Heart left ventricle (tissue), 16 donors: ENCODE measurements at places on chromosomes 5 and 9. TPM values are rescaled to one million over a fixed set of nuclear protein-coding genes. Genes with fewer than 3 reads are reported as not detected.

DNA sequence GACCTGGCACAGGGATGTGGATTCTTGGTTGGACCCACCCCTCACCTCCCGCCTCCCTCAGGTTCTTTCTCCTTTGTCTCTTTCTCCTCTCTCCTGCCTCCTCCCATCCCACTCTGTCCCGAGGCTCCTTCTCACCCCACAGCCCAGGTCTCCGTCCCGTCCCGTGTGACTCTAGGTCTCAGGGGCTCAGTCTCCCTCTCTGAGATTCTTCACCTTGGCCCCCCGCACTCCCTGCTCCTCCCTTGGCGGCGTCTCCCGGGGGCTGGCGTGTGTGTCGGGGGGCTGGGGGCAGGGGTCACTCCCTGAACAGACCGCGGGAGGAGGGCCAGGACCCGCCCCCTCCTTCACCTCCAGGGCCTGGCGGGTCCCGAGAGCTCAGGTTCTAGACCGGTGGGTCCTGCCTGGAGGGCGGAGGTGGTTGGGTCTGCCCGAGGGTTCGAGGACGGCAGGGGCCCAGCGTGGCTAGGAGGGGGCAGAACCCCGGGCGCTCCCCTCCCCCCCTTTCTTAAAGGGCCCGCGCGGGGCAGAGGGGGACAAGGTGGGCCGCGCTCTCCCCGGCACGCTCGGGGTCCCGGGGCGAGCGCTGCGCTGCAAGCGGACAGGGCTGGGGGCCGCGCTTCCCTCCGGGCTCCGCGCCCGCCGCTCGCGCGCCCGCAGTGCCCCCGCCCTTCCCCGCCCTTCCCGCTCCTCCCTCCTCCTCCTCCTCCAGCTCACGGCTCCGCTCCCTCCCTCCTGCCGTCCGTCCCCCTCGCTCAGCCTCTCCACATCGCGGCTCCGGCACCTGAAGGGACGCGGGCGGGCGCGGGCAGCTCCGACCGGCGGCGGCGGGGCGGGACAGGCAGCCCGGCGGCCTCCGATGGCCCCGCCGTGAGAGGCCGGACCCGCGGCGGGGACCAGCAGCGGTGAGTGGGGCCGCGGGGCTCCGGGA is at the start of gene PSD2:
TSS of gene PSD2 (plus strand) at position 735 of the 928 bp plus-strand sequence. CDS start 13,633 bp downstream, outside the sequence.
- no peak for DNase-seq

GRCh38 chr5:154728939-154729588 is 26.1 kb upstream of the LARP1 start:
- DNase-seq: no peak

- no peak for DNase-seq
These were observed 113.1 kb downstream of the HTR4 start for GRCh38 chr5:148541054-148541835.

DNA sequence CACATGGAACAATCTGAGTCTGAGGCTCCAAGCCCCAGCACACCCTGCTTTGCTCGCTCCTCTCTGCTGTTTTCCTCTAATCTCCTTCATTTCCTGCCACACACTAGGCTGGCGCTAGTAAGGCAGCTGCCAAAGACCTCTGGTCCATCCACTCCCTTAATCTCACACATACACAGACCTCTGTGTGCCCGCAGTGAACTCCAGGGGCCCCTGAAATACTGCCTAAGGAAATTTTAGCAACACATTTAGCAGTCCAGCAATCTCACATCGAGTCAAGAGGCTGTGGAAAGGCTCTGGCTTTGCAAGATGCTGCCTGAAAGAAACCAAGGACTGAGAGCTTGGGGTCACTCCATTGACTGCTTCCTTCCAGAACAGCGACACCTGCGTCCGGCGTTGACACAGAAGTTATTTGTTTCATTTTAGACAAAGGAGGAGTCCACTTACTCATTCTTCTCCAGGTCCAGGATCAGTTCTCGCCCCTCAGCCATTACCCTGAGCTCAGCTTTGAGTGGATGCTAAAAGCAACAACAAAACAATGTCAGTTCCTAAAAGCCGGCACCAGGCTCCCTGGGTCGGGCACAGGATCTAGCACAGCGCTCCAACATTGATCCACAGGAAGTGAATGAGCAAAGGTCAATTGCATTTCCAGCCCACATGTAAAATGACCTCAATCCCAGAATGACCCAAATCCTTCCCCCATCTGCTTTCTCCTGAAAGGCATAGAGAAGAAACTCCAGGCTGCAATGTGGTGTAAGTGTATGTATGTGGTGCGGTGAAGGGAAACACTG is 11.5 kb downstream of the ADAM19 start:
- DNase-seq: no peak

DNA sequence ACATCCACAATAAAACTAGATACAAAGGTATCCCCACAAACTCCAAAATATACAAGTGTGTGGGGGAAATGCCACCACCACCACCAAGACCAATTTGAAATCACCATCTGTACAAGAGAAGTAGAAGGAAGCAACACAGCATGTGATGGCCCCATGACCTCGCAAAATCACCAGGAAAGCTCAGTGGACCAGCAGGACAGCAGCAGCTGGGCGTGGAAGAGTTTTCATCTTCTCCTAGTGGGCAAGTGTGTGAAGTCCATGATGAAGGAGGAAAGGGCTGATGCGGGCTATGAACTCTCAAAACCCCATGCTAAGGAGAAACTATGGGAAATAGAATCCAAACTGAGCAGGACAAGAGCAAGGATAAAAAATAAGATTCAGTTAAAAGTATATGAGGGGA is 58.1 kb downstream of the GOLPH3 start:
- no peak for DNase-seq

The KLF4 gene
- 22.2 TPM for polyA plus RNA-seq

- no peak for DNase-seq
These were observed 428.8 kb downstream of the CHSY3 start for GRCh38 chr5:130333089-130333488.

- DNase-seq: no peak
These were observed 28.5 kb downstream of the PTAR1 start for GRCh38 chr9:69731348-69731747.

DNA sequence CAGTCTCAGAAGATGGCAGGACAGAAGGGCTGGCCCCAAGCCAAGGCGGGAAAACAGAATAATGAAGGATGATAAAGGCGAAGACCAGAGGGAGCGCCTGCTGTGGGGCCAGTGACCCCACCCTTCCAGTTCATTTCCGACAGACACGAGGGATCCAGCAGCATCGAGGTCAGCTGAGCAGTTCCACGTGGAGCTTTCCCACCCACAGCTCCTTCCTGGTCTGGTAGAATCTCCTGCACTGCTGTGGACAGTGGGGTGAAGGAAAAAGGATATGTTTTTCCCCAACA is 265.9 kb upstream of the VLDLR start:
- DNase-seq: no peak

GRCh38 chr9:88531920-88532698 is 2.9 kb upstream of the NXNL2 start:
- no peak for DNase-seq

DNA sequence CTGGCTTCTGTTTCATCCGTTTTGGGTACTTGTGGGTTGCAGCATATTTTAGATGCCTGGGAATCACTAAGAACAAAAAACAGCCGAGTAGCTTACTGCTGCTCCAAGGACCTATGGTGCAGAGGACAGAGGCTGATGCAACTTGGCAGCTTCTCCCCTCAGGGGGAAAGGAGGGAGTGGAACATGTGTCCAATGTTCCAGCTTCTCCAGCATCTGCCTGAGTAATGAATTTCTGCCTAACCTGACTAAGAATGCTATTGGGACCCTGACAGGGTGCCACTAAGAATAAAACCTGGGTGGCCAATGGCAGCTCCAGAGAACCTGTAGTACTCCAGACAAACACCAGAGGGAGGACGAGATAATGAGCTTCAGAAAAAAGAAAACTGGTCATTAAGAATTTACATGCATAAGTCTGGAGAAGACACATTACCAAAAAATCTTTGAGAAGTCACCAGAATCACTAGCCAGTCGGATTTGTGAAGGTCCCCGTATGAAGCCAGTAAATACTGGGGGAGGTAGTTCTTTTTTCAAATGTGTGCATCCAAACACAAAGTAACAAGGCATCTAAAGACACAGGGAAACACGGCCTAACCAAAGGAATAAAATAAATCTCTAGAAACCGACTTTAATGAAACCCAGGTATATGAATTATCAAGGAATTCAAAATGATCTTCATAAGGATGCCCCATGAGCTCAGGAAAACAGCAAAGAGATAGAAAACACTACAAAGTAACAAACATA is 293.5 kb downstream of the HINT1 start:
- DNase-seq: no peak

GRCh38 chr5:7813576-7813975 is 37.4 kb downstream of the CFAP90 start:
- no peak for DNase-seq
